ENCODE measurements at places on chromosomes 1 and 21. TPM values are rescaled to one million over a fixed set of nuclear protein-coding genes. Genes with fewer than 3 reads are reported as not detected.

The FLVCR1 gene
- 17.0 TPM for total RNA-seq

The RGS1 gene
- not detected for total RNA-seq

GRCh38 chr1:2650967-2651645 lies 18.3 kb upstream of the MMEL1 start:
- no peak for DNase-seq

- DNase-seq = no peak
Observed at GRCh38 chr21:36690628-36691554, 8.0 kb upstream of the SIM2 start.

The MYOM3 gene
- total RNA-seq = 14.2 TPM

DNA sequence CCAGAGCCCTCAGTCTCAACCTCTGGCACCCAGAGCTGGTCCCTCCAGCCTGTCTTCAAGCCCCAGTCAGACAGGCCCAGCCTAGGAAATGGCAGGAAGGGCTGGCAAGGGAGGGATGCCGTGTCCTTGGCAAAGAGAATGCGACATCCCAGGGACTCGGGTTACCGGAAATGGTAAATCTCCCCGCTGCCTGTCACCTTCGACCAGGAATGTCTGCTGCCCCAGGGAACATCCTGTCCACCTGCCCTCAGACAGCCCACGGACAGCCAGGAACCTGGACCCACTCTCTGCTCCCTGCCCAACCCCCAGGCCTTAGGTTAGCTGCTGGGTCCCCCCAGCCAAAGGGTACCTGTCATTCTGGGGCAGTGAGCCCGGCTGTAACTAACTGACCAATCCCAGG lies 23.9 kb downstream of the HSPG2 start:
- DNase-seq = no peak

The NBPF4 gene
- total RNA-seq = not detected

DNA sequence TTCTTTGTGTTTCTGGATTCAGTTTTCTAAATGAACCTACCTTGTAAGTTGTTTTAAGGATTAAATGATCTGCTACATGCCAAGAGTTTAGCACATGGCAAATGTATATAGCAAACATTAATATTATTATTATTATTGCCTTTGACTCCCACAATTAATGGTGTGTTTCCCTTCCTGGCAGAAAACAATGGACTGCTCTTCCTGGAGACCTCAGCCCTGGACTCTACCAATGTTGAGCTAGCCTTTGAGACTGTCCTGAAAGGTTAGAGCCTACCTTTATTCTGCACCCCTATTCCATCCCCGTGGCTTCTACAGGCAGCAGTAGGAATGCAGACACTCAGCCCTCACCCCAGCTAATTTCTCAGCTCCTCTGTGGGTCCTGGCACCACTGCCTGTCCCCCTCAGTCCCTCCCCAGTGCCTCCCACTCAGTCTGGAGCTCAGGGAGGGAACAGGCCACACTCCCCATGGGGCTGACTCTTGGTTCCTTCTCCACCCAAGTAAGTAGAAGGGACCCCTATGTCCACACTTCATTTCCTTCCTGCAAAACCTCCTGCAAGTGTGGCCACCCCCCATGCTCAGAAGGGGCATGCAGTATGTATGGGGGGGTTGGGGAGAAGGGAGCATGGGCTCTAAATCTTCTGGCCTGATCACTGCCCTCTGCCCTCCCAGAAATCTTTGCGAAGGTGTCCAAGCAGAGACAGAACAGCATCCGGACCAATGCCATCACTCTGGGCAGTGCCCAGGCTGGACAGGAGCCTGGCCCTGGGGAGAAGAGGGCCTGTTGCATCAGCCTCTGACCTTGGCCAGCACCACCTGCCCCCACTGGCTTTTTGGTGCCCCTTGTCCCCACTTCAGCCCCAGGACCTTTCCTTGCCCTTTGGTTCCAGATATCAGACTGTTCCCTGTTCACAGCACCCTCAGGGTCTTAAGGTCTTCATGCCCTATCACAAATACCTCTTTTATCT lies 8.8 kb downstream of the RAB25 start:
- DNase-seq = no peak

DNA sequence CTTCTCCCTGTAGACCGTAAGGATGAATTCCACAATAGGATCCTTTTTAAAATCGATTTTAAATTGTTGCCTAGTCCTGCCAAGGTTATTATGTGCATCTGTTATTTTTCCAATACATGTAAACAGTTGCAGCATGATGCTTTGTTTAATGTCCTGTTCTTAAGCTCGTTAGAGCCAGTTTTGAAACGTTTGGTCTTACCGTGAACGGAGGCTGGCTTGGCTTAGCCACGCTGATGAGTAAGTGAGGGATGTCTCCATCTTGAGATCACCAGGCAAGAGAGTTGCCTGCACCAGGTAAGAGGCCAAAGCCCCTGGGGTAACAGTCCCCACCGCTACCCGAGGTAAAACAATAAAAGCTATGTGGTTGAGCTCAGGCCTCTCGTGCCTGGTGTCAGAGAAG lies 17.3 kb downstream of the CSTB start:
- DNase-seq = no peak
